ENCODE measurements at places on chromosomes 6 and 20.
A peak's percentile ranks its signal among the peaks of the same experiment; 100 is the strongest.

DNA sequence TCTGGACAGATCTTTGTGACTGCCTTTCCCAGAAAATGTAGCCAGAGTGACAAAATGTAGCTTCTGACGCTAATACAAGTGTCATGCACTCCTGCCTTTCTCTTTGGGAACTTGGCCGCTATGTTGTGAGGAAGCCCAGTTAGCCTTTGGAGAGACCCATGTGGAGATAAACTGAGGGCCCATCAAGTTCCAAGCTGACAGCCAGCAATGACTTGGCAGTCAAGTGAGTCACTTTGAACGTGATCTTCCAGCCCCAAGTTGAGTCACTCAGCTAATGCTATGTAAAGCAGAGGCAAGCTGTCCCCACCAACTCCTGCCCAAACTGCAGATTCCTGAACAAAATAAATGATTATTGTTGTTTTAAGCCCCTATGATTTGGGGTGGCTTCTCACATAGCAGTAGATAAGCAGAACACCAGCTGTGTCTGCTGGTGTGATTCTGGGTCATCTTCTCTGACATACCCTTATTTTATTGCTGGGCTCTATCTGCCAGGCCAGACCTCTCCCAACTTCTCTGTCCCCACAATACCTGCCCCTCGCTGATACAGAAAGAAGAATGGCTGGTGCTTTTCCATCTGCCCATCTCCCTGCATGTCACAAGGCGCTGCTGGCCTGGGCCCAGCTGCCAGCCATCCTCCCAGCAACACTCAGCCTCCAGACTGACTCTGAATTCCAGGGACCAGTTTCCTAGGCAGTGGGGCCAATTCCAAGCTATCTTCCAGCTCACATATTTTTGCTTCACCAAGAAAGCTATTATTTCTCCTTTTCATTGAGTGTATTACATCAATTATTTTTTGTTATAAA lies 274.8 kb downstream of the LRFN2 start:
- DNase-seq, result no peak

- DNase-seq, result no peak
Measured at GRCh38 chr6:1200081-1200408, 111.9 kb upstream of the FOXQ1 start.

- no peak for DNase-seq
Measured at GRCh38 chr6:22239261-22239921, 57.4 kb downstream of the PRL start.

DNA sequence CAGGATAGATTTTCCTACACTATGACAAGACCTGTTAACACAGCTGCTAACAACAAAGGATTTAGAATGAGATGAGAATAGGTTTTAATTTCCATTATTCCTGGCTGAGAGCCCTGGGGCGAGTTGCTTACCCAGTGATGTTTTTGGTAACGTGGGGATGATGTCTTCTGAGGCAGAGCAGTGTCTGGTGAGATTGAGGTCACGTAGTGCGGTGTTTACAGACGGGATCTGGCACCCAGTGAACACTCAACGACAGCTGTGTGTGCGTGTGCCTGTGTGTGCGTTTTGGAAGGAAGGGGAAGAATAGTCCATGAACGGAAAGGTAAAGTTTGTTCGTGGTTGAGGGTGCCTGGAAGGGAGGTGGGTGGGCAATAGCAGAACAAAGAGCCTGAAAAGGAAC lies 384.7 kb downstream of the C6orf118 start:
- no peak for DNase-seq

DNA sequence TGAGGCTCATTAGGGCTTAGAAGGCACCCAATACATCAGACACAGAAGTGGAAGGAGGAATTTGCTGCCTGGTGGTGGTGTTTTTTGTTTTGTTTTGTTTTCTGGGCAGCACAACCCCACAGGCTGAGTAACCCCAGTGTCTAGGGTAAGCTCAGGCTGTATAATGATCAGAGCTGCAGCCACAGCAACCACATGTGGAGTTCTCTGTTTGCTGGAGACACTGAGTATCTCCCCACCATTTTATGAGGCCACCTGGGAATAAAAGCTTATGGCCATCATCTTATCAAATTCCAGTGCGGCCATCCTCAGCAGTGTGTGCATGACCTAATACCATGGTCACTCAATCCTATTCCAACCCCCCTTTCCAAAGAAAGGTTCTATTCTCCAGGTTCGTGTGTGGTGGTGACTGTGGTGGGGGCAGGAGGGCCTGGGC lies 3.4 kb upstream of the DLL1 start:
- peak; percentile 32 for DNase-seq

DNA sequence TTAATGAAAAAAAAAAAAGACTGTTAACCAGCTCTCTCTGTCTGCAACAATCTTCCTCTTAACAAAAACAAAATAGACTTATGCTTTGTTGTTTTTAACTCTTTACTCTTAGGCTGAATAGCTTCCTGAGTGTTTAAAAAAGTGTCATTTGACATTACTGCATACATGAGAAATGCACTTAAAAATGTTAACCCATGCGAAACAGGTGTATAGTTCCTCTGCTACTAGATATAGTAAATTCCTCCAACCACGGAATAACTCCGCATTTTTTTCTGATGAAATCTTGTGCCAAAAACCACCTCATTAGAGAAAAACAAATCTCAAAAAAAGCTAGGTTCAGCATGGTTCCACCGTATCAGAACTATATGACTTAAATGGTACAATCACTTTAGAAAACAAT lies 426.0 kb downstream of the ADGRB3 start:
- no peak for DNase-seq

- DNase-seq, result no peak
Measured at GRCh38 chr6:142544199-142544838, 242.5 kb downstream of the ADGRG6 start.

- DNase-seq, result no peak
Measured at GRCh38 chr20:38748861-38749149, 545 bp downstream of the ACTR5 start.

GRCh38 chr6:34696739-34697543 lies at the start of gene ILRUN:
Gene ILRUN (minus strand): TSS chr6:34696767. CDS start chr6:34696603, 164 bp downstream.
- DNase-seq, result peak; percentile 96

DNA sequence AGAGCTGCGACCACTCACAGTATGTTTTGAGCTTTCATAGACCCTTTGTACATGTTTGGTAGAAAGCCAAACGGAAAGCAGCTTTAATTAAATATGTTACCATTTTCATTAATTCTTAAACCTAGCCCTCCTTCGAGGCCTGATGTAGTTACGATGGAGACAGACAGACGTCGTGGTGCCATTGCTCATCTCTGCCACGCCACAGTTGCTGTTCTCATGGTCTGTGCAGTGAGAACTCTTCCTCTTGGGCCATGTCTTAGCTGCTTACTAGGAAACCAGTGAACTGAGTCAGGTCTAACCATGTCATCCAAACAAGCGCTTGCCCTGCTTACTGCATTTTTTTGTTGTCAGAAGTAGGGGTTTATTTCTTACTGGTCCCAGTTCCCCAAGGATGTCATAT lies 62.8 kb downstream of the SNX9 start:
- DNase-seq, result no peak

GRCh38 chr20:24948939-24949679 lies at the start of gene CST7:
Gene CST7 (plus strand): TSS chr20:24949269. CDS start chr20:24949506, 237 bp downstream.
- peak; percentile 96 for DNase-seq

GRCh38 chr6:45278367-45278766 lies 49.8 kb upstream of the RUNX2 start:
- no peak for DNase-seq

DNA sequence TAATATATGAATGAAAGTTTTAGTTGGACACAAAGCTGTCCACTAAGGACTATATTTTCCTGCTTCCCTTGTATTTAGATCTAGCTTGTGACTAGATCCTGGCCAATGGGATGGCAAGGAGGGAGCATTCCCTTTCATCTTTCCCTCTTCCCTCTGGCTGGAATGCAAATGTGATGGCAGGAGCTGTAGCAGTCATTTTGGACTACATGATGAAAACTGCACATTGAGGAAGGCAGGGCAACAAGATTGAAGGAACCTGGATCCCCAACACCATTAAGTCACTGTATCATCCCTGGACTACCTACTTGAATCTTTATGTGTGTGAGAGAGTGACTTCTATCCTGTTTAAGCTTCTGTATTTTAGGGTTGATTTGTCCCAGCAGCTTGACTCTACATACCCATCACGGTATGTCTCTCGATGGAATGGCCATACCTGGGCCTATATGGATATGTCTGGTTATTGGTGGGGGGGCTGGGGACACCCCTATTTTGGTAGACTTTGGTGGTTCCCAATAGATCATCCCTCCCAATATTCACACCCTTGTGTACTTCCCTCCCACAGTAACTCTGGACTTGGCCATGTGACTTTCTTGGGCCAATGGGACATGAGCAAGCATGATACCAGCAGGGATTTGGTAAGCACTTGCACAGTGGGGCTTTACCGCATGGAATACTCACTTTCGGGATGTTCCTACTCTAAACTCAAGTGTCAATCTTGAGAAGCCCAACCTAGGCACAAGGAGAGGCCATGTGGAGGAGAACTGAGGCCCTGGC lies 128.5 kb downstream of the VEGFA start:
- DNase-seq, result no peak

DNA sequence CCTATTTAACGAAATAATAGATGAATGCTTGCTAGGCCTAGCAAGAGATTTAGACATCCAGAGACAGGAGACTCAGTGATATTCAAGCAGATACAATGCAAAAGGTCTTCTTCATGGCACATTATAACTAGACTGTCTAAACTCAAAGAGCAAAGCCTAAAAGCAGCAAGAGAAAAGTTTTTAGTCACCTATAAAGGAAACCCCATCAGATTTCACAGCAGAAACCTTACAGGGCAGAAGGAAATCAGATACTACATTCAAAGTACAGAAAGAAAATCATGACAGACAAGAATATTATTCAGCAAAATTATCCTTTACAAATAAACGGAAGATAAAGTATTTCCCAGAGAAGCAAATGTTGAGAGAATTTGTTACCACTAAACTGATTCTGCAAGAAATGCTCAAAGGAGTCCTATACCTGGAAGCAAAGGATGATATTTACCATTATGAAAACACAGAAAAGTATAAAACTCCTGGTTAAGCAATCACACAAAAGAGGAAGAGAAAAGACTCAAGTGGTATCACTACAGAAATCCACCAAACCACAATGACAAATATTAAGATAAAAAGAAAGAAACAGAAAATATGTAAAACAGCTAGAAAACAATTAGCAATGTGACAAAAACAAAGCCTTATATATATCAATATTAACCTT lies 333.7 kb downstream of the MEI4 start:
- DNase-seq, result no peak

DNA sequence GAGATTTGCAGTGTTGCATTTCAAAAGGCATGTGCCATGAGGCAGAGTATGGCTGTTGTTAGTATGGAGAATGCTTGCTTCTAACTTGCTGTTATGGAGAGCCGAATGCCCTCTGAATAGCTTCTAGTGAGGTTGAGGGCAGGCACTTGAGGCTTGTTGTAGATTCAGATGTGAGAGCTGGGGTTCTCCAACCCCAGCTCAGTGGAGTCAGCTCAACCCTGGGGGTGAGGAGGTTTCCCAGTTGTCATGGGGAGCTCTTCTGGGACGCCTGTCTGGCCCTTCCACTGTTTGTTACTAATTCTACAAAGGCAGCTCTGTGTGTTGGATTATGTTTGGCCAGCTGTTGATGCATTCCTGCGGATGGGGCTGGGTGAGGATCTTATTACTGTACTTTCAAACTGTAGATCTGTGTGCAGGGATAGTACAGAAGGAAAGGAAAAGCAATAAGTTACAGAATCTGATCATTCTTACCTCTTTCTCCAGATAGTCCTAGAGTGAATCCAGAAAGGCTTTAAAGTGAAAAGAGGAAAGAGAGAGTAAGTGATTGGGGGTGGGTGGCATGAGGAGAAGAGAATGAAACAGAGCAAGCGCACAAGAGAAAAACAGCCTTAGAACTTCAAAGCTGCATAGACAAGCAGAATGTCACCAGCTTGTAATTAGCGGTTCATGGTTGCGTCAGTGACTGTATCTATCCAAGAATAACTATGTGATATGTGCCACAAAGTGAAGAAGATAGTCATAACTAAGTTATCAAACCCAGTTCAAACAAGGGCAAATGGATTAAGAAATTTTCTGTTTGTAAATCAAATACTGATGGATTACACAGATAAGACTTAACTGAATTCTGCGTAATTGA lies 148.7 kb downstream of the PRL start:
- DNase-seq, result no peak

DNA sequence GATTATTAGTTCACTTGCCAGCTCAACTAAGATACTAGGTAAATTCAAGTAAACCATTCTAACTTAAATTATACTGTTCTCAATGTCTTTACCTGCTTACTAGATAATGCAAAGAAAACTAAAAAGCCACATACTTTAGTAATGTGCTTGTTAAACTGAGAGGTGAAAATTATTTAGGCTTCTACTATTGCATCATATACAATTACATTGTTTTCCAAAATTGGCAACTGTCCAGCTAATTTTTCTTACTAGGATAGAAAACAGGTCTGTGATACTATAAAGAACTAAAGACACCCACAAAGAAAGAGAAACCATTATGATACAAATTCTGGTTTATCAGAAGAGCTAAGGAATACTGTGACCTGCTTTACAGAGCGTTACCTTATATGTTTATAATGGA lies 45.6 kb upstream of the ALDH8A1 start:
- DNase-seq, result no peak

DNA sequence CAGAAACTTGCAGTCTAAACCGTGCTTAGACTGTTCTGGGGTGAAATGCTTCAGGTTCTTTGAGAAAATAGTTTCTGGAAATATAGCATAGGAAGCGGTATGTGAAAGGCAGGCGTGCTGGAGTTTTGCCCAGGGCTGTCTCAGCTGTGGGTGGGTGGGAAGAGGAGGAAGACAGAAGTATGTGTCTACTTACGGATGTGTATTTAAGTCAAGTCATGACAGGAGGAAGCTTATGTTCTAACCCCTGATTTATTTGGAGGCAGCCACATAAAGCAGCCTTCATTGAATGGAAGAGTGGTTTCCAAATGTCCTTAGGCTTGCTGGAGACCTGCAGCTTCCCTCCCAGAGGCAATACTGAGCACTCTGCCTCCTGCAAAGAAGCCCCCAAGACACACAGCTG lies 345.8 kb upstream of the PRND start:
- DNase-seq, result peak; percentile 70

- no peak for DNase-seq
Measured at GRCh38 chr6:148548749-148549140, 198.1 kb upstream of the UST start.

- DNase-seq, result peak; percentile 66
Measured at GRCh38 chr6:20458027-20458894, 56.6 kb downstream of the E2F3 start.

GRCh38 chr6:158077676-158078075 lies 90.4 kb downstream of the SERAC1 start:
- no peak for DNase-seq

DNA sequence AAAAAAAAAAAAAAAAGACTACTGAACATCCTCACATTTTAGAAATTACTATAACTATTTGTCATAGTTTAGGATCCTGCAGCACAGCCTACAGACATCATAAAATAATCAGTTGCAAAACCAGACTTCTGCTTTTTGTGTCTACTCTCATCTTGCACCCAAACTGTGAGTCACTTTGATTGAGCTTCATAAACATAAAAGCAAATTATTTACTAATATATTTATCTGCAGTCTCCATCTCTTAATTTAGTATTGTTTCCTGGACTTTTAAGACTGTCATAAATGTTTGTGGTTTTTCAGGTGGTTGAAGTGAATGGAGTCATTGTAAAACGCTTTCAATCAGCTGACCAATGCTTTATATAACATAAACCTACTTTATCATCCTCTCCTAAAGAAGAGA lies 14.8 kb upstream of the CALHM6 start:
- DNase-seq, result peak; percentile 88

- no peak for DNase-seq
Measured at GRCh38 chr20:43710370-43711044, 16.3 kb downstream of the GTSF1L start.
